Hematopoietic multipotent progenitor cell (in vitro differentiated cells): ENCODE measurements at places on chromosomes 5 and 9. TPM values are rescaled to one million over a fixed set of nuclear protein-coding genes. Genes with fewer than 3 reads are reported as not detected.

The LCN2 gene
- total RNA-seq: 2.2 TPM

GRCh38 chr9:105098370-105098769 lies 146.1 kb upstream of the SLC44A1 start:
- no peak for DNase-seq

GRCh38 chr9:36748322-36748899 lies 175.7 kb downstream of the MELK start:
- peak; percentile 78 for DNase-seq

DNA sequence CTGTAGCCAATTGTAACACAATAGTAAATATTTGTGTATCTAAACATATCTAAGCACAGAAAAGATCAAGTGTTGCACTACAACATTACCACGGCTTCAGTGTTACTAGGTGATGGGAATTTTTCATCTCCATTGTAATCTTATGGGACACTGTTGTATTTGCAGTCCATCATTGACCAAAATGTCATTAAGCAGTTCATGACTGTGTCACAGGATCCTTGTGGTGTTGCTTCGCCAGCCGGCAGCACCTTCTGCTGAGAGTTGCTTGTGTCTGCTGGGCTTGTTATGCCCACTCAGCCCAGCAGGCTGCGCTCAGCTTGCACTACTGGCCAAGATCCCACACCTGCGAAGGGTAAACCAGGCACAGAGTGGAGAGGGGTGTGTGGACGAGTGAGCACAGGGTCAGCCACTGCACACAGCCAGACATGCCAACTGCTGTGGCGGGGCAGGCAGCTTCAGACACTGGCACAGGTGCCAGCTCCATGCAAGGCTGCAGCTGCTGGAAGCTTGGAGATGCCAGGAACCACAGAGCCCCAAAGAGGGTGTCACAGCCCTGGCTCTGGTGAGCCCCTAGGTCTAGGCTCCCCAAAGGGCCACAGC lies 273.7 kb downstream of the CETN3 start:
- DNase-seq: no peak

GRCh38 chr9:73093016-73093739 lies 58.5 kb upstream of the ANXA1 start:
- no peak for DNase-seq

GRCh38 chr5:180831139-180832093 lies 28.8 kb upstream of the MGAT1 start:
- peak; percentile 52 for DNase-seq

The SLC46A2 gene
- under 0.01 TPM for total RNA-seq

The FGF1 gene
- not detected for total RNA-seq
